ENCODE measurements at places on chromosomes 12 and 14.

GRCh38 chr12:107179871-107180270, 86.5 kb upstream of the CRY1 start:
- no peak for DNase-seq

- no peak for DNase-seq
These were observed 222.7 kb downstream of the ERC1 start for GRCh38 chr12:1213618-1214205.

GRCh38 chr14:80354860-80355581, 143.7 kb upstream of the DIO2 start:
- no peak for DNase-seq

- DNase-seq: no peak
These were observed 114.4 kb upstream of the PARP11 start for GRCh38 chr12:3987571-3987970.

DNA sequence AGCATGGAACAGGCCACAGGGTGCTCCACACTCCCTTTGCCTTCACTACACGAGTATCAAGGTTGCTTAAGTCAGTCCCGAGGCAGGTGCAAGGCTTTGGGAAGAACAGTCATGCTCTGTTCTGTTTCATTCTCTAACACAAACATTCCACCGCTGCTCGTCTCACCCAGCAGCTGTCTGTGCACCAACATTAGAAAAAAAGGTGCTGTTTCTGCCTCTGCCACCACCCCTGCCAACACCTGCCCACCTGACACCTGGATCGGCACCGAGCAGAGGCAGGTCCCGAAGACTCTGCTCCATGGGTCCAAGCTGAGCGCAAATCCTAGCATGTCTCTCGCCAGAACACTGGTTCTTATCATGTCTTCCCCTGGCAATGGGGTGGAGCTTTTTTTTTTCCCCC, 347.7 kb downstream of the TMEM132D start:
- DNase-seq: no peak

- peak; percentile 62 for DNase-seq
These were observed at the start of gene PLXNC1 for GRCh38 chr12:94147991-94148738. TSS of gene PLXNC1 (plus strand) at chr12:94148577. CDS start at chr12:94148972, 395 bp downstream.

DNA sequence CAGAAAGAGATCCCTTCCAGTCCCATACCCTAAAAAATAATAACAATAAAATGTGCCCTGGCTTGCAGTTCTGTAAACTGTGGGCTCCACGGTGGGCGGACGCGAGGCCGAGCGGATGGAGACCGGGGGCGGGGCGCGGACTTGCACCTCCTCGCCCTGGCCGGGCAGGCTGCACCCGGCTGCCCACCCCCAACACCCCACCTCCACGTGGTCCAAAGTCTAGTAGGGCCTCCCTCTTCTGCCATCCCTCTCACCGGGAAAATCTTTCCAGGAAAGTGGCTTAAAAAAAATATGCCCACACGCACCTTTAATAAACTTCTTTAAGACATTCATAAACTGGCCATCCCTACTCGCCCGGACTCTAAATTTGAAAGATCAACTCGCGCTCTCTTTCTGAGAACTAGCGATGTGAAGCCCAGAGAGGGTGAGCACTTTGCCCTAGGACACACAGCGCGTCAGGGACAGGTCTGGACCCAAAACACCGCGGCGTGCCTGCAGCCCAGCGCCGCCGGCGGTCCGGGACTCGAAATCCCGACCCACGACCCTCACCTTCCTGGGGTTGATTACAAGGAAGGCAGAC, 1.9 kb upstream of the BCL11B start:
- no peak for DNase-seq

- DNase-seq: no peak
These were observed 78.7 kb upstream of the ZDHHC17 start for GRCh38 chr12:76685246-76685678.

DNA sequence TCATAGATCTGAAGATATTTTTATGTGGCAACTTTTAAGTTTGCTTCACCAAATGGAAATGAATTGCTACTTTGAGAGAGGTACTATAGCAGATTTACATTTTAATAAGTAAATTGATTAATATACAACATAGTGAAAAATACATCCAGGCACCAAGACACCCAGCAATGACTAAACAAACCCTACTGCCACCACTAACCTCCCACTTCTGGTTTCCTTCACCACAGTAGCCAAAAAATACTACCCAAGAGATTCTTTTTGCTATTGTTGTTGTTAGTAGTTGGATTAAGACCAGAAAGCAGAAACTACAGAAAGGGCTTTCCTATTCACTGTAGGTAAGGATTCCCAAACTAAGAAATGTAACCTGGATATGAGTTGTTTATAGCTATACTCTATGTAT, 54.1 kb downstream of the COCH start:
- no peak for DNase-seq

DNA sequence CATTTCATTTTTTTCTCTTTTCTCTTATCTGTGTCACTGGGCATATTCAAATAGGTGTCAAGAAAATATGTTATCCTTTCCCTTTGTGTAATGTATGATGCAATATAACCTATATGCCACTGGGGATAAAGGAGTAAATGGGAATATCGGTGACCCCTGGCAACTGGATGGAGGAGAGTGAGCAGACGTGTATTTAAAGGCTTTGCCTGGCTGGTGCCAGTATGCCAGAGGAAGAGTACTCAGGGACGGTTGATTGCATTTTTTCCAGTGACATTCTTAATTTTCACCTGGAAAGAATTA, 12.0 kb upstream of the STXBP6 start:
- no peak for DNase-seq

DNA sequence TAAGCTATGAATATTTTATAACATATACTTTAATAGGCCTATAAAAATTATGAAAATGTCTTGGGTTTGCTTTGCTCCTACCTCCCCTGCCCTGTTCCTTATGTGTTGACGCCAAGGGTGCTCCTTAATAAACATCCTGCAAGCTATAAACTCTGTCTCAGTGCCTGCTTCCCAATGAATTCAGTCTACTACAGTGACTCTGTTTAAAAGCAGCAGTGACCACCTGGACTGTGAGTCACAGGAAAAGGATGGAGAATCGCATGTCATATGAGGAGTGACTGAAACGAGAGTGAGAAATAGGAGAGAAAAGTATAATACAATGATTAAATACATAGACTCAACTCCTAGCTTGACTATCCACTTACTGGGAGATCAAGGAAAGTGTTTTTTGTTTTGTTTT, 41.1 kb upstream of the CFAP54 start:
- no peak for DNase-seq

GRCh38 chr12:131861261-131862083, 33.0 kb upstream of the ULK1 start:
- DNase-seq: no peak

- no peak for DNase-seq
These were observed 586.5 kb upstream of the TMEM132C start for GRCh38 chr12:127680516-127680915.

DNA sequence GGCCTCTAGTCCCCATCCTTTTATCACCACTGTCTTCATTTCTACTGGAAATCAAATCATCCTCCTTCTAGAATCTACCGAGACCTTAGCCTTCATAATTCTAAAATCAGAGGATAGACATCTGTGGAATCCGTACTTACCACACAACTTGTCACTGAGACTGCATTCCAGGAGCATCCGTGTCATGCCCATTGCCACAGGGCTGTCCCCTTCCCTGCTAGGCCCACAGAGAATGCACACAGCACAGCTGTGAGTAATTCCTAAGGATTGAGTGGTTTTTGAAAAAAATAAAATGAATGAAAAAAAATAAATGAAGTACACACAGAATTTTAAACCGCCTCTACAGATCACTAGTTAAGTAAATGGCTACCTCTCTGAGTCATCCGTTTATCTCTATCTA, 21.0 kb upstream of the MAGOHB start:
- DNase-seq: no peak

DNA sequence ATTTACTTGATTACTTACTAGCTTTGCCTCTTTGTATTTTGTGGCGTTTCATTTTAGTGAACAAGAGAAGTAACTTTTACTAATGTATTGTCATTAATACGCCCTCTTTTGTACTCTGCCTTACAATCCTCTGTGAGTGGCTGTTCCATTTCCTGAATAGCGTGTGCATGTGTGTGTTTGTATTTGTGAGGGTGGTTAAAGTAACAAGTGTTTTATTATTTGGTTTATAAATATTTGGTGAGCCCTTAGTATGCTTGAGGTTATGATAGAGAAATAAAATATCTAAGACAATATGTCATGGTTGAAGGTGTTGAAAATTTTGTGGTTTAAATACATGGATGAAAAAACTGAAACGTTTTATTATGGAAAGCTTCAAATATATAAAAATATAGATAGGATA, 71.7 kb upstream of the REP15 start:
- DNase-seq: no peak

DNA sequence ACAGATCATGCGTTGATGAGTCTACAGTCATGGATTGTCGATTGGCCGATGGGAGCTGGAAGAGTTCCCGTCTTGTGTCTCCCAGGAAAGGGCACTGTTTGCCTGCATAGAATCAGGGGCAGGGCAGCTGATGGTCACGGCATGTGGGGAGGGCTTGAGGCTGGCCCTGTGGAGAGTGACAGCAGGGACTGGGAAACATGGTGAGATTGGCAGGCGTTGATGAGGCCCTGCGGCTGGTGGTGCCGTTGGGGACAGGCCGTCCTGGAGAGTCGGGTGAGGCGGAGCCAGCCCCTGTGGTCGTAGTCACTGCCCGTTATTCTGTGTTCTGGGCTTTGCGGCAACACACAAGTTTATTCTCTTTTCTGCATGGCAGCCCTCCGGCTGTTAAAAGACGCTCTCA, 52.9 kb downstream of the TECPR2 start:
- DNase-seq: no peak

GRCh38 chr12:74449872-74450271, 87.8 kb upstream of the ATXN7L3B start:
- DNase-seq: no peak

DNA sequence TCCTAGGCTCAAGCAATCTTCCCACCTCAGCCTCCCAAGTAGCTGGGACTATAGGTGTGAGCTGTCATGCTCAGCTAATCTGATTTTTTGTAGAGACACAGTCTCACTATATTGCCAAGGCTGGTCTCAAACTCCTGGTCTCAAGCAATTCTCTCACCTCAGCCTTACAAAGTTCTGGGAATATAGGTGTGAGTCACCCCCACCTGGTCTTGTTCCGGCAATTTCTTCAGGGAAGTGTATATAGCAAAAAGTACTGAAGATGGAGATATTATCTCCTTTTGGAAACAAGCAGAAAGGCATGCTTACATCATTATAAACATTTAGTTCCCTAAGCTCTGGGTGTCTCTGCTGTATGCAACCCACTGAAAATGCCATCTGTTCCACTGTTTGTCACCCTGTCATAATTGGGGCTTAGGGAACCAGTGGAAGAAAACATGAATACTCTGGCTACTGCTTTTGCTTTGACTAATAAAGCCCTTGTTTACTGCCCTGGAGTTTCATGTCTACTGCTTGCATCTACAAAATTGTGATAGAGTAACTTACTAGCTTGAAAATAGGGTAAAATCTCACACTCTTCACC, 940.2 kb downstream of the GALC start:
- no peak for DNase-seq

- no peak for DNase-seq
These were observed 60.8 kb upstream of the EVL start for GRCh38 chr14:100004392-100004791.

GRCh38 chr12:27577688-27578087, 53.7 kb downstream of the PPFIBP1 start:
- no peak for DNase-seq

DNA sequence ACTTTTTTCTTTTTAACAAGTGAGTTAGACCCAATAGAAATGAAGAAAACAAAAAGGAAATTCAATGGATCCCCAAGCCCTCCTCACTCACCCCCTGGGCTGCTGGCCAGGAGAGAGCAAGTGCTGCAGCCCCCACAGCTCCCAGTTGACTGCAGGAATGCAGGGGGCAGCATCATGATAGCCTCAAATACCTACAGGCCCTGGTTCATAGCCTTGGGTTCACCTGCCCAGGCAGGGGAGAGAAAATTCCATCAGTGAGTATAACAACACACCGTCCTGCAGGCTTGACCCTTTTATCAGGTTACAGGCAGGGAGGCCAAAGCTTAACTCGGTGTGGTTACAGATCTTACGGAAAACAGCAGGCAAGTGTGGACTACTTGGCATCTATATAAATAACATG, 76.3 kb downstream of the PHLDA1 start:
- DNase-seq: no peak

DNA sequence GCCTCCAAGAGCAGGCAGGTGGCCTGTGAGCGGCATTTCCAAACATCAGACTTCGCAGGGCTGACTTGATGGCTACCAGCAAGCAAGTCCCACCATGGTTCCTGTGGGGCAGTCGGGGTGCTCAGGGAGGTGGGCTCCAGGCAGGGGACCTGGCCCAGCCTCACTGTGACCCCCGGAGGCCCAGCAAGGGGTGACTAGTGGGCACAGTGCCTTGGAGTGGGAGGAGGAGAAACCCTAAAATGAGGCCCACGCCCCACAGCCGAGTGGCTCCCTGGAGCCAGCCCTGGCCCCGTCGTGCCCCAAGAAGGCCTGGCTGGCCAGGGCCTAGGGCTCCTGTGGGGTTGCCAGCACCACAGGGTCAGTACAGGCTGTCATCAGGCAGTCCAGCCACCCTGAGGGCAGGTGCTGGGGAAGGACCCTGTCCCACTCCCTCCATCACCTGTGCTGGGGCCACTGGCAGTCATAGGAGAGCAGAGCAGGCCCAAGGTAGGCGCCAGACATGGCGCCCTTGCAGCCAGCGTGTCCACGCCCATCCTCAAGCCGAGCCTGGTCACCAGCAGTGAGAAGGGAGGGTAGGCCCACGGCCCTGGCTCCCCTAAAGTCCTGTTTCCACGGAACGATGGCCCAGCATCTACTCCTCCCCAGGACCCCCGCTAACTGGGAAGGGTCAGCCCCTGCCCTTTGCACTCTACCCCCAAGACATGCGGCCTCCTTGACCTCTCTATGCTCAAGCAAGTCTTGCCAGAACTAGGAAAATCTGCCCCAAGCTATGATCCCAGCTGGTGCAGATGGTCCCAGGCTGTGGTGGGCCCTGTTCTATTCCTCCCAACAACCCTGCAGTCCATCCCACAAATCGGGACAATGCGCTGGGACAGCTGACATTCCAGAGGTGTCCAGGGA, 144.2 kb upstream of the C14orf180 start:
- DNase-seq: peak; percentile 28

GRCh38 chr14:35438910-35439713, 34.6 kb upstream of the NFKBIA start:
- DNase-seq: no peak

DNA sequence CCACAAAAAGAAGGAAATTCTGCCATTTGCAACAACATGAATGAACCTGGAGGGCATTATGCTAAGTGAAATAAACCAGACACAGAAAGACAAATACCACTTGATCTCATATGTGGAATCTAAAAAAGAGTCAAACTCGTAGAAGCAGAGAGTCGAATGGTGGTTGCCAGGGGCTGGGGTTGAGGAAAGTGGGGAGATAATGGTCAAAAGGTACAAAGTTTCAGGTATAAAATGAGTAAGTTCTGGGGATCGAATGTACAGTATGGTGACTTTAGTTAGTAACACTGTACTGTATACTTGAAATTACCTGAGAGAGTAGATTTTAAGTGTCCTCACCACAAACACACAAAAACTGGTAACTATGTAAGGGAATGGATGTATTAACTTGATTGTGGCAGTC, 129.4 kb downstream of the PPM1H start:
- DNase-seq: no peak

GRCh38 chr12:98870504-98870903, 225.4 kb downstream of the APAF1 start:
- no peak for DNase-seq

GRCh38 chr14:76500011-76500410, 124.1 kb downstream of the ESRRB start:
- DNase-seq: no peak

GRCh38 chr12:124621296-124621660, 53.9 kb upstream of the NCOR2 start:
- DNase-seq: no peak
